ENCODE measurements at places on chromosomes 7 and 10.

GRCh38 chr7:150962553-150963399, 15.3 kb downstream of the KCNH2 start:
- DNase-seq: peak; percentile 47

- DNase-seq: peak; percentile 91
Observed at GRCh38 chr10:130109796-130110245, 809 bp downstream of the C10orf143 start.

DNA sequence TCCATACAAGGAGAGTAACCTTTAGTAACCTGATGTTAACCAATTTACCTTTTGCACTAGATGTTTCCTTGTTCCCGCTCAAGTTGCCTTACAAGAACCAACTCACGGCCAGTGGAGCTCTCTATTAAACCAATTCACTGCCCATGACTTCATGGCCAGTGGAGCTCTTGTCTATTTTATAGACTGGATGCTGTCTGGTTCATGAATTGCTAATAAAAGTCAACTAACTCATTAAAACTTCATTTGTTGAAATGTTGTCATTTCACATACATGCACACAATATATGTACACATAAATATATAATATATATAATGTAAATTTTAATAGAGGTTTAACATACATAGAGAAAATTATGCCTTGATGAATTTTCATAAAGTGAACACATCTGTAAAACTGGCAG, 216.3 kb downstream of the RNLS start:
- no peak for DNase-seq

DNA sequence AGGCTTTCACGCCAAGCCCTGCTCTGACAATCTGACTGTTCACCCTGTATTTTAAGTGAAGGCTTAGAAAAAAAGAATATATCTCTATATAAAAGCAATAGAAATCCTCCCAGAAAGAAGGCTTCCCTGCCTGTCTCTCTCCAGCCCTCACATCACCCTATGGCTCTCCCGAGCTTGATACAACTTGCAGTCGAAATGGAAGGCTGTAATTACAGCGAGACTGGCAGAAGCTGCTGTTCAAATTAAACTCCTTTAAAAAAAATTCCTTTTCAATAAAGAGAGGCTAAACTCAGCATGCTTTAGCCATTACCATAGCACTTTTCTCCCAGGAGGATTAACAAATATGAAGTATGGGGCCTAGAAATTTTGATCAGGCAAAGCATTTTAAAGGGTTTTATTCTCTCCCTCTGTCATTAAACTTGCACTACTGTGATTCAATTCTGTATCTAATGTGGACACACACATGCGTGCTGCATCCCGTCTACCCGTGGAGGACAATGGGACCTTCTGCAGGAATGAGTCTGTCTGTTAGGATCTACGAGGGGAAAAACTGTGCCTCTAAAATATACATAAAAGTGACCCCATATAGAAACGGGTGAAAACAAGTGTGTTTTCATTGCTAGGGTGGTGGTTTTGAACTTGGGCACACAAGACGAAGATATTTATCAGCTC, 223.8 kb downstream of the USP6NL start:
- no peak for DNase-seq

GRCh38 chr7:135147899-135148721, at the start of gene TMEM140:
Gene TMEM140 (plus strand): TSS chr7:135148072. CDS start chr7:135164442, 16,370 bp downstream.
- peak; percentile 81 for DNase-seq

GRCh38 chr10:13949844-13950542, 363.2 kb downstream of the PRPF18 start:
- DNase-seq: peak; percentile 92

All from cardiac fibroblast (primary cell).